Left ventricle myocardium inferior (tissue), 1 donor: ENCODE measurements at places on chromosomes 4 and X. TPM values are rescaled to one million over a fixed set of nuclear protein-coding genes. Genes with fewer than 3 reads are reported as not detected.

SFRP2 gene
- 0.14 TPM for total RNA-seq

S100P gene
- not detected for total RNA-seq

- no peak for DNase-seq
Observed at GRCh38 chr4:183801457-183802165, 103.5 kb upstream of the STOX2 start.

PDZD4 gene
- total RNA-seq, result 4.5 TPM

- DNase-seq, result no peak
Observed at GRCh38 chr4:64305565-64306254, 103.5 kb downstream of the TECRL start.

PPP2R2C gene
- total RNA-seq, result 9.7 TPM

GRCh38 chr4:26892480-26893150 is 32.0 kb downstream of the STIM2 start:
- DNase-seq, result no peak

GRCh38 chr4:90582087-90582486 is 454.9 kb downstream of the CCSER1 start:
- no peak for DNase-seq

GRCh38 chr4:142077048-142077447 is 440.7 kb downstream of the IL15 start:
- DNase-seq, result no peak

DNA sequence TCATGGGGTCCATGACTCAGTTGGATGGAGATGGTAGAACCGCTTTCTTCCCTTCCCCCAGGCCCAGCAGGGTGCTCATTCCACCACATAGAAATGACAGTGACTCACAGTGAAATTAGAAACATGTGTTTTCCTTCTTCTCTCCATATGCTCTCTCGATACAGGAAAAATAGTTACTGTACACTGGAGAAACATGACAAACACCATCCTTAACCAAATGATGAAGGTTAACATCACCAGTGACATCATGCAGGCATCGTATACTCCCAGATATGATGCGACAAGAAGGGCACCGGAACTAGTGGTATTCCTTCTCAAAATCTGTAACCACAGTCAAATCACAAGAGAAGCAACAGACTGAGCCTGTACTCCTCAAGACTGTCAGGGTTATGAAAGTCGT is 11.7 kb upstream of the RAB40A start:
- no peak for DNase-seq

CDKL2 gene
- 0.11 TPM for total RNA-seq

DNA sequence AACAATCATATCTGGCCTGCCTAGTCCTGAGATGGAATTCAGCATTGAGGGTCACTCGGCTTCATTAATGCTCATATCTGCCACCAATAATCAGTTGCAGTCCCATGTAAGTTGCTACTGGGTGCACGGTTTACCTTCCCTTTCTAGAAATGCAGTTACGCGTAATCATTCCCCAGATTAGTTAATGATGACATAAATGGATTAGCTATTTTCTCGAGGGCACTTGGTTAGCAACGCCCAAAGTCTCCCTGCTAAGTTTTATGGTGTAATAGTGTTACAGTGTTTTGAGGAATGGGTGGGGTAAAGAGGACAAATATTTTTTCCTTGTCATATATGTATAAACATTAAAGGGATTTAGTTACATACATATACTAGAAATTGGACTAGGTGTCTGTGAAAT is 118.8 kb downstream of the MID1 start:
- no peak for DNase-seq
